Pons (tissue), 1 donor: ENCODE measurements at places on chromosomes 5 and 9.
A peak's percentile ranks its signal among the peaks of the same experiment; 100 is the strongest.

GRCh38 chr5:120852222-120852860, 388.2 kb downstream of the PRR16 start:
- DNase-seq, result no peak

DNA sequence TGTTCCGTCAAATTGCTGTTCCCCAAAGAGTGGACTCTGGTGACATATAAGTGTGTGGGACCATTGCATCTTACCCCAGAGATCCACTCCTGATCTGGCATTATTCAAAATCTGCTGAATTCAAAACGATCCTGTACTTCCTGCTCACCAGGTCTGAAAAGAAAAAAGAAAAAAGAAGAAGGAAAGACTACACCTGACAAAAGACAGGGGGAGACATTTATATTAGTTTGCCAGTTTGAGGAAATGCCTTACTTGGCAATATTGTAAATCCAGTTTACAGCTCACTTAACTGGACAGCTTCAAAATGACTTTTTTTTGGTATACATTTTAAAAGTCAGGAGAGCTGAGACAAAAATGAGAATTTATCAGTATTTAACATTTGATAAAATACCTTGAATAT, 15.0 kb upstream of the GRHPR start:
- no peak for DNase-seq

GRCh38 chr9:15300218-15300617, 6.8 kb downstream of the TTC39B start:
- no peak for DNase-seq

GRCh38 chr5:105230516-105231157, 1668.0 kb upstream of the NUDT12 start:
- no peak for DNase-seq

- no peak for DNase-seq
Observed at GRCh38 chr5:158380661-158381060, 521.7 kb upstream of the CLINT1 start.

- no peak for DNase-seq
Observed at GRCh38 chr9:17318821-17319320, 184.0 kb downstream of the CNTLN start.

- DNase-seq, result no peak
Observed at GRCh38 chr5:117207088-117207668, 632.6 kb upstream of the SEMA6A start.

- DNase-seq, result no peak
Observed at GRCh38 chr5:16869821-16870796, 66.0 kb downstream of the MYO10 start.

DNA sequence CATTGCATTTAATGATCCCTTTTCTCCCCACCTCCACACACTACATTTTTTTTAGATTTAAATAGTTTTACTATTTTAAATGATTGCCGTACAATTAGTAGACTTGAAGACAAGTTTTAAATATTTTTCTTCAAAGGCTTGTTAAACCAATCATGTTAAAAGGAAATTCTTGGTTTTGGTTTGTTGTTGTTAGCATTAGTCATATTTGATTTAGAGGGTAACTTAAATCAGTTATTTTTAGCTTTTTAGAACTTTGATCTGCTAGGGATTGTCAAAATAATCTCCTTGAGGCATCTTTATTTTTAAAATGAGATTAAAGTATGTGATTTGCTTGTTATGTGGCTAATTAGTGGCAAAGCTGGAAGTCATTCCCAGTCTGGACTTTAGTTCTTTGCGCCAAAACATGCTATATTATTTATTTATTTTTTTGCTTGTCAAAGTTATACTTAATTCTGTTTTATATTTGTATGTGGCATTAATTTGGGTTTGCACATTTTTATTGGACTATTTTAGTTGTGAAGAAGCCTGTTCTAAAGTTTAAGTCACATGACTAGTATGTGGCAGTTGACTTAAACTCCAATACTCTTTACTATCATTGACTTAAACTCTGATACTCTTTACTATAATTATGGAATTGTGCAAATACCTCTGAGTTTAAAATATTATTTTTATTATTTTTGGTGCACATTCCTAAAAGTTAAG, 14.7 kb downstream of the ITGA1 start:
- no peak for DNase-seq

GRCh38 chr5:40033009-40033408, 608.2 kb upstream of the DAB2 start:
- no peak for DNase-seq

DNA sequence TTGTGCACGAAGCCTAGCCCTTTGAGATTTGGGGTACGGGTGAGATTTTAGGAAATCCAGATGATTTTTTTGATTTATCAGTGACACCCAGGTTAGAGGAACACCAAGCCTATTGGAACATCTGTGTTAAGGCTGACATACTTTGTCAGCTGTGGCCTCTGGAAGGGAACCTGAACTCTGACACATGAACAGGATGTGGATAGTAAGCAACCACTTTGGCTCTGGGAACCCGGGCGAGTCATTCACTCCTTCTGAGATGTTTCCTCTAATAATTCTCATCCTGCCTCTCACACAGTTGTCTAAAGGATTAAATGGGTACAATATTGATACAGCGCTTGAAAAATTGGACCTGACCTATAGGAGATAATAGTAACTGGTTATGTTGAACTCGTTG, 67.8 kb downstream of the FGF1 start:
- DNase-seq, result no peak

DNA sequence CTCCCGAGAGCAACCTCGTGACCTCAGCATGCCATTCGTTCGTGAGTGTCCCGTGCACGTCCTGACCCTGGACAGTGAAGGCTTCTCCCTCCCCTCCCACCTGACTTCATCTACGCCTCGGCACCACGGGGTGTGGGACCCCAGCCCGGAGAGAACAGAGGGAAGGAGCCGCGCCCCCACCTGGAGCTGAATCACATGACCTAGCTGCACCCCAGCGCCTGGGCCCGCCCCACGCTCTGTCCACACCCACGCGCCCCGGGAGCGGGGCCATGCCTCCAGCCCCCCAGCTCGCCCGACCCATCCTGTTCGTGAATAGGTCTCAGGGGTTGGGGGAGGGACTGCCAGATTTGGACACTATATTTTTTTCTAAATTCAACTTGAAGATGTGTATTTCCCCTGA, 38.3 kb upstream of the FCN2 start:
- DNase-seq, result no peak

- no peak for DNase-seq
Observed at GRCh38 chr9:132032238-132032950, 47.3 kb downstream of the MED27 start.

GRCh38 chr9:87722393-87723088, 3.4 kb upstream of the CTSL start:
- DNase-seq, result peak; percentile 80

DNA sequence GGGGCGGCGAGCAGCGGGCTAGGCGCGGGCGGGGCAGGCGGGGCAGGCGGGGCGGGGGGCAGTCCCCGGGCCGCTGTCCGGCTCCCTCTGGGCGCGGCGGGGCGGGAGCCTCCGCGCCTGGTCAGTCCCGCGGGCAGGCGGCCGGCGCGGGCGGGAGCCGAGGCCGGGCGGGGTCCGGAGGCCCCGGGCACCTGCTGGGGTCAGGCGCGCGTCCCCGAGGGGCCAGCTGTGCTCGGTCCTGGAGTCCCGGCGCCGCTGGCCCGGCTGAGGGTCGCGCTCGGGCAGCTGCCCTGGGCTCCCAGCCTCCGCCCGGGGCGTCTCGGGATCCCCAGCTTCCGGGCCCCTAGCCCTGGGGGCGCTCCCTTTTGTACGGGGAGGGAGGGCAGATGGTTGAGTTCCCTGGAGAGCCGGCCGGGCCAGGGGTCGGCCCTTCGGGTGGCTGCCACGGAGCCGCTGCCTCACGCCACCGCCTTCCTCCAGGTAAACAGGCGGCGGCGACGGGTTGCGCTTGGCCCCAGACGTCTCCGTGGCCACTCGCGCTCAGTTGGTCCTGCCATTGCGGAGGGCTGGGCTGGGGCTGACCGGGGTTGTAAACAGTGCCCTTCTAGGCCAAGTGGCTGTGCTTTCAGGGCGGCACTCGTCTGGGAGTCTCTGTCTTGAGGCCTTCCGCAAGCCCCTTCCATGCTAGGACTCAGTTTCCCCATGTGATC, 473 bp downstream of the ZBTB34 start:
- no peak for DNase-seq

- peak; percentile 36 for DNase-seq
Observed at GRCh38 chr9:134163371-134164196, 780 bp downstream of the RNU6ATAC start.

DNA sequence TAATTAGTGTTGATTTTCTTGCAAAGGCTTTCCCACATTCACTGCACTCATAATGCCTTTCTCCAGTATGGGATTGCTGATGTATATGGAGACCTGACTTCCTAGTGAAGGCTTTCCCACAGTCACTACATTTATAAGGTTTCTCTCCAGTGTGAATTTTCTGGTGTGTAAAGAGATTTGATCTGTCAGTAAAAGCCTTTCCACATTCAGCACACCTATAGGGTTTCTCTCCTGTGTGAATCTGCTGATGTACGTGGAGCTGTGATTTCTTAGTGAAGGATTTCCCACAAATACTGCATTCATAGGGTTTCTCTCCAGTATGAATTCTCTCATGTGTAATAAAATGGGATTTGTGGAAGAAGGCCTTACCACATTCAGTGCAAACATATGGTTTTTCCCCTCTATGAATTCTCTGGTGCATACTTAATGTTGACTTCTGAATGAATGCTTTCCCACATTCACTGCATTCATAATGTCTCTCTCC, 31.1 kb downstream of the ZNF484 start:
- no peak for DNase-seq

- DNase-seq, result no peak
Observed at GRCh38 chr9:120974921-120975320, 48.3 kb upstream of the TRAF1 start.

DNA sequence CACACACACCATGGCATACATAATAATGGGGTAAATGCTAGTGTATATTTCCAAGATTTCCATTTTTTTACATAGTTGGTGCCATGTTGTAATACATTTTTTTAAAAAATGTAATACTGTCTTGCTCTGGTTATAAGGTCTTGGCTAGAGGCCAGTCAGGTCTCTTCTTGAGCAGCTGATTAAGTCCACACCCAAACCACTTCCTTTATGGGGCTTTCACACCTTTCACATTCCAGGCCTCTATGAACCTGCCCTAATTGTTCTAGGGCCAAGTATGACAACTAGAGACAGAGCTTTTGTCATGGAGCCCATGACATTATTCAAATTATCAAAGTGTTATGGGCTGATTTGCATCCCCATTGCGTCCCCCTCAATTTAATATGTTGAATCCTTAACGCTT, 495.6 kb upstream of the CTNND2 start:
- DNase-seq, result no peak

DNA sequence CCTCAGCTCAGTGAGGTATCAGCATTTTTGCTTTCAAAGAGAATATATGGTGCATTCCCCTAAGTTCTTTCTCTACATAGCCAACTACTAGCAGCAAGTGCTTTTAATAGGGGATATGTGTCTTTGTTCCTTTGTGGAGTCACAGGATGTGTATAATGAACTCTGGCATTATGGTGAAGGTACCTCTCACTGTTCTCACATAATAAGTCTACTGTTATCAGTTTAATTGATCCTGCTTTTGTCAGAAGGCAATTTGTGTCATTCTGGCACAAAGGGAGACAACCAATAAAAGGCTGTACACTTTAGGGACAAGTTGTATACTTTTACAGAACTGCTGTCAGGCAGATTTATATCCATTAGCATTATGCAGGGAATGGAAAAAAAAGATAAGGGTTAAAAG, 531.4 kb upstream of the RIOK2 start:
- no peak for DNase-seq

DNA sequence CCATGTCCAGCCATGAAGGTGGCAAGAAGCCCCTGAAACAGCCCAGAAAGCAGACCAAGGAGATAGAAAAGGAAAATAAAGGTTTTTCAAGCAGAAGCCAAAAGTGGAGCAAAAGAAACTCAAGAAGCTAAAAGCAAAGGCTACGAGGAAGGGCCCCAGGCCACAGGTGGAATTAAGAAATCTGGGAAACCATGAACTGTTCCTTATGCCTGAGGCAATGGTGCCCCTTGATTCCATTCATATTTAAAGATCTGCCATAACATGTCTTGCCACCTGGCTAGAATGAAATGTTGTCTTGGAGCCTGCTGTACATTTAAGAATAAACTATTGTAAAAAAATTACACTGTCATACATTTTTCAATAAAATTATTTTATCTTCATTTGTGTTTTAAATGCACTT, 59.5 kb upstream of the TARS1 start:
- no peak for DNase-seq

- DNase-seq, result no peak
Observed at GRCh38 chr9:132809677-132810271, 68.3 kb downstream of the AK8 start.

- DNase-seq, result no peak
Observed at GRCh38 chr9:83449166-83449565, 89.0 kb downstream of the FRMD3 start.

- no peak for DNase-seq
Observed at GRCh38 chr5:171050916-171051315, 189.1 kb downstream of the RANBP17 start.
